ENCODE measurements at places on chromosomes 12 and 14.

- DNase-seq: no peak
Measured at GRCh38 chr14:56137849-56138248, 19.6 kb downstream of the PELI2 start.

- DNase-seq: no peak
Measured at GRCh38 chr14:100015251-100015655, 50.0 kb upstream of the EVL start.

- DNase-seq: peak; percentile 44
Measured at GRCh38 chr12:107400686-107401447, 284.7 kb upstream of the PWP1 start.

DNA sequence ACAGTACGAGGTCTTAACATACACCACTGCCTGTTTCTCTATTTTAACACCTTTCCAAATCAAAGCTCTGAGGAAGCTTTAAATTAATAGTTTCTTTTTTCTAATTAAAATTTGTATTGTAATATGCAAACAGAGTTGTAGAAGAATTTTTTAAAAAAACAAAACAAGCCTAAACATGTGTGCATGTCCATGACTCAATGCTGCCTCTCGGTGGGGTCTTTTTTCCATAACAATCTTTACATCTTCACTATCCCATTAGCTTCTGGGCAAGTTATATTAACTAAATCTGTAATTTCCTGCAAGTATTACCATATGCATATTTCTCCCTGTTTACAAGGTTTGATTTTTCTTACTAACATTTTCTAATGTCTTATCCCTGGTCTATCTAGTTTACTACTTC lies 143.9 kb upstream of the NAV3 start:
- peak; percentile 43 for DNase-seq

DNA sequence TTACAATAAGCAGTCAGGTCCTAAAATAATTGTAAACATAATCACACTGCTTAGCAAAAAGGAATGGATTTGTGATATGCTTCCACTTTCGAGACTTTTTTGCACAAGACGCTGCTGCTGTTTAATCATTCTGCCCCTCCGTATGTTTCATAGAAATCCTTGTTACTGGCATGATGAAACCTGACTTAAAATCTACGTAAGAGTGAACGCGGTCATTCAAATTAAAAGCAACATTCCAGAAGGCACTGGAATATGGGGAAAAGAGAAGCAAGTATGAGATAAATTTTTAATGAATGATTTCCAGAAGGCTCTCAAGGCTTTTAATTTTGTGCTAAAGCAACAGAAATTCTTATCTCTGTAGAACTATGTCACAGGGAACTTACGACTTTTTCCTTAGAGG lies 1.1 kb downstream of the CNIH1 start:
- DNase-seq: no peak

- DNase-seq: no peak
Measured at GRCh38 chr14:92647797-92648279, 100.6 kb downstream of the LGMN start.

- DNase-seq: no peak
Measured at GRCh38 chr14:63713058-63713457, 14.8 kb downstream of the SGPP1 start.

DNA sequence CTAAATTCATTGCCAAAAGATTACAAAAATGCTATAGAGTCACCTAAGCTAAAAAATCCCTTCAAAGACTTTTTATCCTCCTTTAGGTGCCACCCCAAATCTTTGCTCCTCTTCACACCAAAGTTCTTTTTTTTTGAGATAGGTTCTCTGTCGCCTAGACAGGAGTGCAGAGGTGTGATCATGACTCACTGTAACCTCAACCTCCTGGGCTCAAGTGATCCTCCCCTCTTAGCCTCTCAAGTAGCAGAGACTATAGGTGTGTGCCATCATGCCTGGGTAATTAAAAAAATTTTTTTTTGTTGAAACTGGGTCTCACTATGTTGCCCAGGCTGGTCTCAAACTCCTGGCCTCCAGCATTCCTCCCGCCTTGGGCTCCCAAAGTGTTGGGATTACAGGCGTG lies 47.9 kb downstream of the WDHD1 start:
- no peak for DNase-seq

- peak; percentile 89 for DNase-seq
Measured at GRCh38 chr14:28608851-28609828, 157.4 kb upstream of the FOXG1 start.

- peak; percentile 40 for DNase-seq
Measured at GRCh38 chr14:81263777-81264410, 43.1 kb upstream of the GTF2A1 start.

DNA sequence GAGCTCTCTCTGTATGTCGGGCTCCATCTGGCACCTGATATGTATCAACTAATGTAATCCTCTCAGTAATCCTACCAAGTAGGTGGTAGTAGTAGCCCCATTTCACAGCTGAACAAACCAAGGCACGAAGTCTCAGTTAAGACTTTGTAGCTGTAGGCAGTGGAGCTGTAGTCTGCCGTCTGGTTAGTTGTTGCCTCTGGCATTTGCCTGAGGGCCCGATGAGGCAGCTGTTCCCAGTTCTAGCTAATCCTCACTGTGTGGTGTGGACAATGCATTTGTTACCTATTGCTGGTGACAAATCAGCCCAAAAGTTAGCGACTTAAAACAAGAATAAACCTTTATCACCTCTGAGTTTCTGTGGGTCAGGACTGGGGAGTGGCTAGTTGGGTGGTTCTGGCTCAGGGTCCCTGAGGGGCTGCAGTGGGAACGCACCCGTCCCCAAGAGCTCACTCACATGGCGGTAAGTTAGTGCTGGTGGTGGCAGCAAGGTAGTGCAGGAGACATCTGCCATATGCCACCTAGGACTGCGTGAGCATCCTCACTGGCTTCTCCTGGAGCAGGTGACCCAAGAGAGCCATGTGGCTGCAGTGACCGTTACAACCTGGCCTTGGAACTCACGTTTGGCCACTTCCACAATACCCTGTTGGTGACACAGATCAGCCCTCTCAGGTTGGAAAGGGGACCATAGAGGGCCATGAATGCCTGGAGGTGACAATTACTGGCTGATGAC lies 5.6 kb downstream of the AACS start:
- no peak for DNase-seq

- no peak for DNase-seq
Measured at GRCh38 chr14:51680031-51680430, 28.3 kb downstream of the FRMD6 start.

- no peak for DNase-seq
Measured at GRCh38 chr12:90611048-90611447, 343.9 kb downstream of the CCER1 start.

DNA sequence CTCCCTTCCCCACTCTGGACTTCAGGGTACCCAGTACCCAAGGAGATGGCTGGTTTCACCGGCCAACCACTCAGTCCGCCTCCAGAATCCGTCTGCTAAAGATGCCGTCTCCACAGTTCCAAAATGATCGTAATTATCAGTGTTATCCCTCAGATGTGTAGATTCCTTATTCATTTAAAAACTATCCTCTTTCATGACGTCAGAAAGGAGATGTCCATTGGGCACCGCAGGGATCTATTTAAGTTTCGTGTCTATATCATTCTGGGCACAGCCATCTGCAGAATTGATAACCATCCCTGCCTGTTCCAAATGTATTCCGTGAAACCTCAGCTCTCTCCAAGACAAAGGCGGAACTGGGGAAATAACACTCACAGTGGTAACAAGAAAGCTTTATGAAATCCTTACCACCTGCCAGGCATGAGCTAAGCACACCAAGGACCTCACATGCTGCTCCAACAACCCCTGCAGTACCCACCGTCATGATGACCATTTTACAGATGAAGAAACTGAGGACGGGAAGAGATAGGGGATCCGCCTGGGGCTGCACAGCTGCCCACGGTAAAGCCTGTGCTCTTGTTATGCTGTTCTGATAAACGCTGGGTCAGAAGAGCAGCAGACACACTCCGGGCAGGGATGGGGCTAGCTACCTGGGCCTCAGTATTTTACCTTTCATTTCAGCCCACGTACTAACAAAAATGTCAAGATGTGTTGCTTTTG lies 90.0 kb downstream of the BCL11B start:
- no peak for DNase-seq

DNA sequence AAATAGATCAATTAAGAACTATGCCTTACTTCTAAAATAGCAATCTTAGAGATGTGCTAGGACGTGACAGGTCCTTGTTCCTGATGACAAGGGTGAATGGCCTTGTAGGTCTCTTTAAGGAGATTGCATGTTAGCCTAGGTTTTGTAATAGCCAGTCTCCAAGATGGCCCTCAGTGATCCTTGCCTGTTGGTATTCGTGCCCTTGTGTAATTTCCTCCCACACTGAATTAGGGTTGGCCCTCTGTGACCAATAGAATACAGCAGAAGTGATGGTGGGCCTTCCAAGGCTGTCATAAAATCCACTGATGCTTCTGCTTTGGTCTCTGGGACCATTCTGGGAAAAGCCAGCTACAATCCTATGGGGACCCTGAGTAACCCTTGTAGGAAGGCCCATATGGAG lies 38.2 kb upstream of the SNX6 start:
- DNase-seq: no peak

DNA sequence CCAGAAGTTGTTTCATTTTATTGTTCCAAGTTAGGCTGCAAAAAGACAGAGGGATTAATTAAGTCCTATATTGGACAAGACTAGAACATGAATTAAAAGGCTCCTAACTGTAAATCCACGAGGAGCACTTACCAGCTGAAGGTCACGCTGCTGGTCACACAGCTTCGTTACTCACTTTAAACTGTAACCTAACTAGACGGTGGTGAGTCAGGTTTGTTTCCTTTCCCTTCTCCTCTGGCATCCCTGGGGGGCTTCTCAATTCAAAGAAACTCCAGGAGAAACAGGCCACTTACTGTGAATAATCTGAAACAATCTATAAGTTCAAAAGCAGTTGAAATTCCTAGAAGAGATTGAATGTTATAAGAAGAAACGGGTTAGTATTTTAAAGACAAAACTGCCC lies 331.4 kb downstream of the BCAT1 start:
- no peak for DNase-seq

GRCh38 chr12:57133013-57133569 lies 4.8 kb downstream of the LRP1 start:
- no peak for DNase-seq

DNA sequence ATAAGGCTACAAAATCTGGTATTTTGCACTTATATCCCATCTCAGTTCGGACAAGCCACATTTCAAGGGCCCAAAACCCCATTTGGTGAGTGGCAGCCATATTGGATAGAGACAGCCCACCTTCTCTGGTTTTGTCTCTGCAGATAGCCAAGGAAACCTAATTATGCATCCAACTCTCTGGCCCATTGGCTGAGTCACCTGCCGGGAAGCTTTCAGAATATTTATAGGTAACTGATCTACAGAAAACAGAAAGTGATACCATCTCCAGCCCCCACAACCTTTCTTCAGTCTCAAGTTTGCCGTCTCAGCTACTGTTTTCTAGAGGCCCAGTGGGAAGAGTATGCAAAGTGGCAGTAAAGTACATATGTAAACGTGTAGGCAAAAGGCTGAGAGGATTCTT lies 33.7 kb upstream of the PPP1CC start:
- no peak for DNase-seq

GRCh38 chr14:88143810-88144209 lies 138.9 kb downstream of the GPR65 start:
- no peak for DNase-seq

DNA sequence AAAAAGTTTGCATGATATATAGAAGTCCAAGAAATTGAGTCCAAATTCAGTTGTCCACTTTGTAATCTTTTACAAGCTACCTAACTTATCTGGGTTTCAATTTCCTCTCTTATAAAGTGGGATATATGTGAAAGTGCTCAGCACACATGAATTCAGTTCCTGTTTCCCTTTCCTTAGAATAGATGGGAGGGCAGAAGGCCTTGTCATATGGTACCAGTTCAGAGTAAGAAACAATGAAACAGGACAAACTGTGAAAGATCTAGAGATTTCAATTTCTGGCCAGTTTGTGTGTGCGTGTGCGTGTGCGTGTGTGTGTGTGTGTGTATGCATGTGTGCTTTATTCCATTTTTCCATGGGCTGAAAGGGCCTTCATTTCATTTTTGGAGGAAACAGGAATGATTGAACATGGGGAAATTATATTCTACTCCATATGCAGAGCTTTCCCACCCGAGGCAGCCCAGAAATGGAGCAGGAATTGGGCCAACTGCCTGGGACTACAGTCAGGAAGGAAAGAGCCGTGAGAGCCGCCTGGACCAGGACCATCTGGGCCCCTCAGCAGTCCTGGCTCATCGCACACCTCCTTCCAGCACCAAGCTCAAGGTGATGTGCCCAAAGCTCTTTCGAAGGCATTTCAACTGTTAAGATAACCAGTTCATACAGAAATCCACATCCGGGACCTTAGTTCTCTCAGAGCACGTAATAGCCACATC lies 183.2 kb downstream of the EPS8 start:
- DNase-seq: no peak

DNA sequence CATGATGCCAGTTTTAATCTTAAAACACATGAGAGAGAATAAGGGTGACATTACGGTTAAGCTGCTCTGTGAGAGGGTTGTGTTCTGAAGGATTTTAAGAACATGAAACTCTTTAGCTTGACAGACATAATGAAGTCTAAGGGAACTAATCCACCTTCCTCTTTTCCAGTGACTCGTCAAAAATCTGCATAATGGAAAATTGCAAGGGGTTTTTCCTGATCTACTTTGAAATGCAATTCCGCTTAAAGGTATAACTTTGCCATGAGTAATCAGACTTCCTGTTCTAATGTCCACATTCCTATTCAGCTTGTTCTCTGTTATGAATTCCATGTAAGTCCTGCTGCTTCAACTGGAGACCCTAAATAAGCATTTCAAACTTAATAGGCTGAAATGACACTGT lies at the start of gene ZNF705A:
Gene ZNF705A (plus strand): TSS at position 171 of the 400 bp plus-strand sequence. CDS start 15,611 bp downstream, outside the sequence.
- DNase-seq: no peak

- DNase-seq: no peak
Measured at GRCh38 chr12:108321688-108322087, 17.4 kb downstream of the CMKLR1 start.

DNA sequence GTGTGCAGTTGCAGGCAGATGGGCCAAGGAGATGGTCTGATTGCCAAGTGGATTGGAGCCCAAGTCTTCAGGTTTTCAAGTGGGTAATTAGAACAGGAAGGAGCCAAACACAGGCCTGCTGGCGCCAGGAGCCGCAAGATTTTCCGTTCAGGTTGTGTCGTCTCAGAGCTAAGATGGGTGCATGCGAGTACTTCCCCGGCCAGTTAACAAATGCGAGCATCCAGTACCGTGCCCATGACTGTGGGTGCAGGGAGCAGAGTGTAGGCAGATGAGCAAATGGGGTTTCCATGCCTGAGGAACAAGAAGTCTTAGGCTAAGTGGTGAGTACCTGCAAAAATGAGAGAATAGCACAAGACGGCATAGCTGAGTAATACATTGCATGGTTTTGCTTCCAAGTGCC lies 90.5 kb downstream of the CHST11 start:
- peak; percentile 73 for DNase-seq

DNA sequence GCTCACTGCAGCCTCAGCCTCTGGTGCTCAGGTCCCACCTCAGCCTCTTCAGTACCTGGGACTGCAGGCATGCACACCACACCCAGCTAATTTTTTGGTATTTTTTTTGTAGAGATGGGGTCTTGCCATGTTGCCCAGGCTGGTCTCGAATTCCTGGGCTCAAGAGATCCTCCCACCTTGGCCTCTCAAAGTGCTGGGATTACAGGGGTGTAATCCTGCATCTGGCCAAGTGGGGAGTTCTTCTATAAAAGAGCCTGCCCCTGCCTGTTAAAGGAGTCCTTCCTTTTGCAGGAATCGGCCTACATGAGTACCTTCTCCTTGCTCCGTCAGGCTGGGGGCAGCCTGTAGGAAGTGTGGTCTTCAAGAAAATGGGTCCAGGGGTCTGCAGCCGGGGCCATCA lies 54.1 kb upstream of the RASSF3 start:
- no peak for DNase-seq

- no peak for DNase-seq
Measured at GRCh38 chr12:2039034-2039433, 13.8 kb upstream of the CACNA1C start.
